8988T (cell line): ENCODE measurements at places on chromosomes 1 and 21.

DNA sequence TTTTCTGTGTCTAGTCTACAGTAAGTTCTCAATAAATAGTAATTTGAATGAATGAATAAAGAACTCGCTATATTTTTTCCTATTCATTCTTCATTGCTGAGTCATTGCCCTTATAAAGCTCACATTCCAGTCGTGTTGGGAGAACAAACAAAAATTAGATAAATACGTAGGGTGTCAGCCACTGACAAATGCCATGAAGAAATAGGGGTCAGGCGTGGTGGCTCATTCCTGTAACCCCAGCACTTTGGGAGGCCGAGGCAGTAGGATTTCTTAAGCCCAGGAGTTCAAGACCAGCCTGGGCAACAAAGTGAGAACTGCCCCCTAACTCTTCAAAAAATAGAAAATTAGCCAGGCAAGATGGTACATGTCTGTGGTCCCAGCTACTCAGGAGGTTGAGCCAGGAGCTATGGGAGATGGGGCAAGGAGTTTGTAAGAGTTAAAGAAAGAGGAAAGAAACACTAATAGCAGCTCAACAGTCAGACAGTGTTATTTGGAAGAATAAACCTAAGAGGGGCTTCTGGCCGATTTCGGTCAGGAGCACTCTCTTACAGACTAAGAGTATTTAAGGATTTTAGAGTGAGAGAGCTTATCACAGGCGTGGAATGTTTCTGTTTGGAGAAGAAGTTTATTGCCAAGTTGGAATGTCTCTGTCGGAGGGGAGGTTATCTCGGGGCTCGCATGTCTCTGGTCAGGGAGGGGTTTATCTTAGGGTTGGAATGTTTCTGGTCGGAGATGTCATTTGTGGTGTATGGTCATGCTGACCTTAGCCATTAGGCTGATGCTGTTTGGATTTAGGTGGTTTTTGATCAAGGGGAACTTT, 1.8 kb upstream of the CHML start:
- no peak for DNase-seq

- no peak for DNase-seq
These were observed 29.3 kb downstream of the USP24 start for GRCh38 chr1:55185832-55186231.

DNA sequence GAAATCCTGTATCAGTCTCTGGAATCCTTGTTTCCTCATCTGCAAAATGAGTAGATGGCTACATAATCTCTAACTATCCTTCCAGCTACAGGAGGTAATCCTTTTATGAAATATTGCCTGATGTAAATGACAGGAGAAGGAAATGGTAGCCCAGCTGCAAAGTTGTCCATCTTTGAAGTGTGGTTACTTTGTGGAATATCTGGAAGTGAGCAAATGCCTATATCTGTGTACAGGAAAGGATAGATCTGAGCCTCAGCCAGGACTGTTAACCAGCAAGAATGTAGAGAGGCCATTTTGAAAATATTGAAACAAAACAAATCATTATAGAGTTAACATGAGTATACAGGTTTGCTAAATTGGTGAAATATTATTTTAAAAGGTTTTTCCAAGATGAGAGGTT, 74.8 kb upstream of the BMP8A start:
- DNase-seq: no peak

DNA sequence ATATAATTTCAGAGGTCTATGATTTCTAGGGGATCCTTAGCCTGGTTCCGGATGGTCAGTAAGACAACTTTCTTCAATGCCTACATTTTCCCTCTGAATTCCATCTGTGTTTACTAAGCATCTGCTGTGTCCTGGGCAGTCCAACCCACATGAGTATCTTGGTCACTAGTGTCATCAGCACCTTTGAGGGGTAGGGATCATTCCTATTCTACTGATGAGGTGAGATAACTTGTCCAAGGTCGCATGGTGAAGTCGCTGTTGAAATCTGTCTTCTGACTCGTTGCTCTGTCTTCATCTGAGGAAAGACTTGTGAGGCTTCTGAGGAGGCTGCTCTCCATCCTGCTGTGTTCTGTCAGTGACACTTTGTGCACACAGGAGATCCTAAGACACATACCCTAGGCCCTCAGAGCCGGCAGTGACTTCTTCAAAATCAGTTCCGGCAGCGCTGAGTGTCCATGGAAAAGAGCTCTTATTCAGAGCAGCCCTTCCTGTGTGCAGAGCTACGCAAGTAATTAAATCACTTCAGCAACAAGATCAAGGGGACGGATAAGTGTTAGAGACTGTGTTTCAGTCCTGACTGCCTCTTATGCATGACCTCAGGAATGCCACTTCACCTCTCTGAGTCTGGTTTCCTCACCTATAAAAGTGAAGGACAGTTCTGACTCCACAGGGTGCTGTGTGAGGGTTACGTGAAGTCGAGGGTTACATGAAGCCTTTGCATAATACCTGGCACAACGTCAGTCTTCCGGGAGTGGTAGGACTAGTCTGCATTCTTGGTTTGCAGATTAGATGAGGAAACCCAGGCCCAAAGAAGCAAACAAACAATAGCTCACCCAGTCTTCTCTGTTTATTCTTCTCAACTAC, 28.4 kb downstream of the AK2 start:
- no peak for DNase-seq

DNA sequence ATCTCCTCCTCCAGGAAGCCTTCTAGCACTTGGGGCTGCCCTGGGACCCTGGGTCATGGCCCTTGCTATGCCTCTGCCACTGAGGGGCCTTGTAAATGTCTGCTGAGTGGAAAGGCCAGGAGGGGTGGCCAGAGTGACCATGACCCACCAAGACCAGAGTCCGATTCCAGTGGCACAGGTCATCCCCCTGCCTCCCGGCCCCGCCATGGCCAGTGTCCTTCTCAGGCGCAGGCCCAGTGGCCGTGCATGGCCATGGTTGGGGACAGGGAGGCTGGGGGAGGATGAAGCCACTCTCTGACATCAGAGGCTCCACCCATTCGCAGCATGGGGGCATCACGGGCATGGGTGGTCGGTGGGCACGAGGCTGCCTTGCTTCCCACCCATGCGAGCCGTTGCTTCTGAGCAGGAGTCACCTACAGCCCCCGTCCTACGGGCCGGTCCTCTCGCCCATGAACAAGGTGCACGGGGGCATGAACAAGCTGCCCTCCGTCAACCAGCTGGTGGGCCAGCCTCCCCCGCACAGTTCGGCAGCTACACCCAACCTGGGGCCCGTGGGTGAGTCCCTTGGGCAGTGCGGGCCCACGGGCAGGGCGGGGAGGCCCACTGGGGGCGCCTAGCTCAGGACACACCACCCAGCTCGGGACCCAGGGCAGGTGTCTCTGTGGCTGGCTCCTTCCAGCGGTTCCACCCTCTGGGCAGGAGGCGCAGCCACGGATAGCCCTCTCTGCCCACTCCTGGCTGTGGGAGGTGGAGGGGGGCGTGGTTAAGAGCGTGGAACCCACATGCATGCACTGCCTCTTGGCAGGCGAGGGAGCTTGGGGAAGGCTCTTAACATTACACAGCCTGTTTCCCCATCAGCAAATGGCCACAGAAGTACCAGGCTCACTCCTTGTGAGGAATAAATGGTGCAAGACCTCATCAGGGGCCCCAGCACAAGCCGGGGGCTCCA, 22.4 kb upstream of the CCDC27 start:
- DNase-seq: no peak

GRCh38 chr1:103145449-103145848, 37.1 kb upstream of the COL11A1 start:
- DNase-seq: no peak

GRCh38 chr1:24857507-24858133, 72.5 kb downstream of the RUNX3 start:
- no peak for DNase-seq

- DNase-seq: no peak
These were observed 7.6 kb downstream of the LRRC8B start for GRCh38 chr1:89532228-89532627.

GRCh38 chr1:224592636-224593582, 23.2 kb upstream of the CNIH3 start:
- DNase-seq: no peak

- no peak for DNase-seq
These were observed 174.0 kb downstream of the TOMM20 start for GRCh38 chr1:234954613-234955012.

DNA sequence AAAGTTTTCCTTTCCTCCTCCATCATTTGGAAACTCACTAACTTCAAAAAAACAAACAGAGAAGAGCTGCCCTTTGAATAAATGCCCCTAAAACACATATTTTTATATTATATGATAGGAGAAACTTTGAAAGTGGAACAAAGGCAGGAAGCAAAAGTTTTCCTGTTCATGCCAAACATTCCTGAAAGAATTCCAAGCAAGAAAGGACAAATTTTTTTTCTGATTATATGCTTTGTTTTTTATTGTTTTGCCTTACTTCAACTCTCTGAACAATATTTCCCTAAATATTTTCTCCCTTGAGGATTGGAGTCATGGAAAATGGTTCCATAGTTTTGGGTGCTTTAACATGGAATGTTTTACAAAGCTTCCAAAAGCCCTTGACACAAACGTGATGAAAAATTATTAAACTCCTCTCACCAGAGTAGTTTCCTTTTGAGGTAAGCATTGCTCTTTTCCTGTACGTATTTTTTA, 638.5 kb upstream of the CAMK1G start:
- no peak for DNase-seq

GRCh38 chr1:97791251-97791650, 129.6 kb downstream of the DPYD start:
- no peak for DNase-seq

GRCh38 chr1:18802231-18802630, 57.2 kb downstream of the TAS1R2 start:
- no peak for DNase-seq

DNA sequence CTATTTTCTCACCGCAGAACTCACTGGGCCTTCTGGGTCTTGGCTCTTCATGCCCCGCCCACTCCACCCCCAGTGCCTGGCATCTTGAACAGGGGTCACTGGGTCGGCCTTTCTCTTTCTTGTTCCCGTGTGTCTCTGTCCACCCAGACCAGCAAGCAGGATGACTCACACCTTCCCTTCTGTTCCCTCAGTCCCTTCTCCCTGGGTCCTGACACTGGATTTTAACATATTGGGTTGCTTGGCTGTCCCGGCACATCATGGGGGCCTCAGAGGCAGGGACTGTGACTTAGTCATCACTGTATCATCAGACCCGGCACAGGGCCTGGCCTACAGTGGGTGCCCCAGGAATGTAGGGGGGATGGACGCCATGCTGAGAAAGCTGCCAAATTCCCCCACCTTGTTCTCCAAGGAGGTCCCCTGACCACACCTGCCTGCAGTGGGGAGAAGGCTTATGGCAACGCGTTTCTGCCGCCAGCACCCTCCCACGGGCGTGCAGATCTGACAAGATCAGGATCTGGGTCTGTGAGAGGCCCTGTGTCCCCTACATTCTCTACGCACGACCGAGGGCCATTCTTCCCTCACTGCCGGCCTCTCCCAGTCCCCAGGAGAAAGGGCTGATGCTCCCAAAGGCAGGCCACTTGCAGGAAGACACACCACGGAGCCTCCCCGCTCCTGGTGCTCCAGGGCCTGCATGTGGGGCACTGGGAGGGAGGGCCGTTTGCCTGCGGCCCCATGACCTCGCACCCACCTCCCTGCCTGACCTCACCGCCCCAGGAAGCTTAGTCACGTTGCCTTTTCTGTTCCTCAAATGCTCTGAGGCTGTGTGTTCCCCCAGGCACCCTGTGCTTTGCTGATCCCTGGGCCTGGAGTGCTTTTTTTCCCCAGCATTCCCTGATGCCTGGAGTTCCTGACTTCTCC, 157.2 kb upstream of the TMEM51 start:
- DNase-seq: no peak

GRCh38 chr1:184820218-184820750, 65.6 kb upstream of the EDEM3 start:
- no peak for DNase-seq

DNA sequence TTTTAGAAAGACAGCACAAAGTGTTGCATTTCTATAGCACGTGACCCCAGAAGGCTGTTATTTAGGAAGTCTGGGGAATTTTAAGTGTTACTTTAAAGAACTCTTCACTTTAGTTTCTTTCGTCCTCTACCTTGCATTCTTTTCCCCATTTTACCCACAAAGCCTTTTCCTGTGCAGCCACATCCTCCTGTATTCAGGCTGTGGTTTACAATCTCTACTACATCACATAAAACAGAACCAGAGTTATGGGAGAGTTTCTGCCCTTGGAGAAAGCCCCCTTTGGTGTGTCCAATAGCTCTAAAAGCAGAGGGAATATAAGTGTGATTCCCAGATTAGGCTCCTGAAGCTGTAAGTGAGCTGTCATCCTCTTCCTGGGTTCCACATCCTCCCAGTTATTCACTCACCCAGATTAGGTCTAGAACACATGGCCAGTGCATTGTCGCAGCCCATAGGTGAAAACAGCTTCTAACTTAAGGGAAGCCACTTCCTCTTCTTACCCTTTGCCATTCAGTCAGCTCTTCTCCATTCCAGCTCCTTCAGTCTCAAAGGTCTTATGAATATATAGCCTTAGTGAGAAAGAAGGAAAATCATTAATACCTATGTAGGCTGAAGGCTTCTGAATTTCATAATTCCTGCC, 171.1 kb downstream of the PIGK start:
- no peak for DNase-seq

DNA sequence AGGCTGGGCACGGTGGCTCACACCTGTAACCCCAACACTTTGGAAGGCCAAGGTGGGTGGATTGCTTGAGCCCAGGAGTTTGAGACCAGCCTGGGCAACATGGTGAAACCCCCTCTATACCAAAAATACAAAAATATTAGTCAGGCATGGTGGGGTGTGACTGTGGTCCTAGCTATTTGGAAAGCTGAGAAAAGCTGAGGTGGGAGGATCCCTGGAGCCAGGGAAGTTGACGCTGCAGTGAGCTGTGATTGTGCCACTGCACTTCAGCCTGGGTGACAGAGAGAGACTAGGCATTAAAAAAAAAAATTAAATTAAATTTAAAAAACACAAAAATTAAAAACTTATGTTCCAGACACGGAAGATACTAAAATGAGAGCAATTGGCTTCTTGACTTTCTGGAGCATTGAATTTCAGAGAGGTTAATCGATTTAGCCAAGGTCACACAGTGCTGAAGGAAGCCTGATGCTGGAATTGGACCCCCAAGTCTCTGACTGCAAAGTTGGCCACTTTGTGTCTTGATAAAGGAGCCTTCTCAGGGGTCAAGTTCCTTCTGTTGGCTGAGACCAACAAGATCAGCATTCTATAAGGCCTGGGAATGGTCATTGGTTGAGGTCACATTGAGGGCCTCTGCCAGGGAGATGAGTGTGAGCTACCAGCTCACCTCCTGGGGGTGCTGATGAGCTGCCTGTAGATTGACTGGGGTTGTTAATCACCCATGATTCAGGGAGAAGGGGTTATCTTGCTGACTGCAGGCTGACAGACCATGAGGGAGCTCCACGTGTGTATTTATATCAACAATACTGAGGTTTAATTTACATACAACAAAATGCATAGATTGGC, 54.3 kb downstream of the RPS6KA1 start:
- no peak for DNase-seq

- DNase-seq: no peak
These were observed 7.6 kb downstream of the ADGRB2 start for GRCh38 chr1:31756578-31756977.

DNA sequence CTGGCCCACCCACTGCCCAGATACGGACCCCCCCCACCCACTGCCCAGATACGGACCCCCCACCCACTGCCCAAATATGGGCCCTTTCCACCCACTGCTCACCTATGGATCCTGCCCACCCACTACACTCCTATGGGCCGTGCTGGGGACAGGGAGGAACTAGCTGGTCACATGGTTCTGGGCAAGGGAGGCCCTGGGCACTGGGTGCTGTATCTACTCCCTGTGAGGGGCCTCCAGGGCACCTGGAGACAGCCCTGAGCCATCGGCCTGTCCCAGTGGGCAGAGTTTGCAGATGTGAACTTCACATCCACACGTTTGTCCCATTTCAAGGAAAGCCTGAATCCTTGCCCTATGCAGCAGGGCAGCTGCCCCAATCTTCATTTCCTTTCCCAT, 71.4 kb upstream of the COL6A1 start:
- DNase-seq: no peak

- no peak for DNase-seq
These were observed 21.4 kb downstream of the AIM2 start for GRCh38 chr1:159055181-159055641.
